SHP77 (cell line): ENCODE measurements at places on chromosomes 4 and X.

DNA sequence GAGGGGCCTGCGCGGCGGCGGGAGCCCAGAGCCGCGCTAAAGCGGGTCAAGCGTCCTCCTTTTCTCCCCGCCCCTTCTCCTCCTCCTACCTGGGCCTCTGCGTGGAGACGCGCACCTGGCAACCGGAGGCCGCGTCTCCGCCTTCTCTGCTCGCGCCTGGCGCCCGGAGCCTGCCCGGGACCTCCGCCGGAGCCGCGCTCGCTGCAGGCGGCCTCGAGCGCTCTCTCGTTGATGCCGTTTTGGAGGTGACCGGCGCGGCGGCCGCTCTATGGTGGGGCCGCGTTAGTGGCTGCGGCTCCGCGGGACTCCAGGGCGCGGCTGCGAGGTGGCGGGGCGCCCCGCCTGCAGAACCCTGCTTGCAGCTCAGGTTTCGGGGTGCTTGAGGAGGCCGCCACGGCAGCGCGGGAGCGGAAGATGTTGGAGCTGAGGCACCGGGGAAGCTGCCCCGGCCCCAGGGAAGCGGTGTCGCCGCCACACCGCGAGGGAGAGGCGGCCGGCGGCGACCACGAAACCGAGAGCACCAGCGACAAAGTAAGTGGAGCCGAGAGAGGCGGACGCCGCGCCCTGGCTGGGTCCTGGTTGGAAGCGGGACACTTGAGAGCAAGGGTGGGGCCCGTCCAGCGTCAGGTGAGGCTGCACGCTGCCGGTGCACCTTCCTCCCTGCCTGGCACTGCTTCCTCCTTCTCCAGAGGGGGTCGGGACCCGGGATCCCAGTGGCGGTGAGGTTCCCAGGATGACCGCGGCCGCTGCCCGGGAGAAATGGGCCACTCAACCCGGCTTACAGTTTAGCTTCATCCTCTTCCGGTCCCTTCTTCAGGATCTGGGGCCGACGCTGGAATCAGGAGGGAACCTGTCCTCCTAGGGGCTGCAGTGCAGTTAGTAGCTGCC is at the start of gene CDS1:
Gene CDS1, plus strand, starts transcription at position 140 of the 888 bp plus-strand sequence. Its CDS starts 275 bp downstream, at position 415.
- DNase-seq, result peak; percentile 73

DNA sequence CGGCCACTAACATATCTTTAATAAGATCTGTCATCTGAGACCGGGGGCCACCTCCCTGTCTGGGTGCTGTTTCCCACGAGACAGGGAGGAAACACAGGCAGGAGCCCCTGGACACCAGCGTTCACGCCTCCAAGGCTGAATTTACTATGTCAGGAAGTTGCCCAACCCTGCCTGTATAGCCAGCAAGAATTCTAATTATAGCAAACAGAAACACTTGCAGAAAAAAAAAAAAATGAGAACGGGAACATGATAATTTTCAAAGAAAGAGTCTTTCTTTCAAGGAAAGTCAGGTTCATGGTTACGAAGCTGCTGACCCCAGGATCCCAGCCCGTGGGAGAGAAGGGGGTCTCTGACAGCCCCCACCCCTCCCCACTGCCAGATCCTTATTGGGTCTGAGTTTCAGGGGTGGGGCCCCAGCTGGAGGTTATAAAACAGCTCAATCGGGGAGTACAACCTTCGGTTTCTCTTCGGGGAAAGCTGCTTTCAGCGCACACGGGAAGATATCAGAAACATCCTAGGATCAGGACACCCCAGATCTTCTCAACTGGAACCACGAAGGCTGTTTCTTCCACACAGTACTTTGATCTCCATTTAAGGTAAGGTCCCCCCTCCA is at the start of gene IL3RA:
Gene IL3RA, plus strand, starts transcription at position 455 of the 613 bp plus-strand sequence. CDS start 4,981 bp downstream, outside the sequence.
- DNase-seq, result no peak

GRCh38 chr4:127623797-127624083 is 9.0 kb upstream of the INTU start:
- DNase-seq, result no peak

DNA sequence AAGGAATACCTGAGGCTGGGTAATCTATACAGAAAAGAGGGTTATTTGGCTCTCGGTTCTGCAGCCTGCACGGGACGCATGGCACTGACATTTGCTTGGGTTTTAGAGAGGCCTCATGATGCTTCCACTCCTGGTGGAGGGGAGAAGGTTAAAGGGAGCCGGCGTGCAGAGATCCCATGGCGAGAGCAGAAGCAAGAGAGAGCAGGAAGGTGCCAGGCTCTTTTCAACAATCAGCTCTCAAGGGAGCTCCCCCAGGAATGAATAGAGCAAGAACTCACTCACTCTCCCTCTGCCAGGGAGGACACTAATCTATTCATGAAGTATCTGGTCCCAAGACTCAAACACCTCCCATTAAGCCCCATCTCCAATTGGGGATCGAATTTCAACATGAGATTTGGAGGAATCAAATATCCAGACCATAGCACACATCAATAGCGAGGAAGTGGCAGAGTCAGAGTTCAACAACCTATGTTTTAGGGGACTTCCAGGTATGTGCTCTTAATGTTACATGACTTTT is 109.8 kb downstream of the SORBS2 start:
- no peak for DNase-seq

- no peak for DNase-seq
Observed at GRCh38 chr4:71294301-71294700, 44.5 kb upstream of the SLC4A4 start.

- no peak for DNase-seq
Observed at GRCh38 chr4:42281324-42282020, 115.8 kb upstream of the SHISA3 start.

GRCh38 chr4:56480691-56481090 is 13.3 kb downstream of the SRP72 start:
- DNase-seq, result no peak

DNA sequence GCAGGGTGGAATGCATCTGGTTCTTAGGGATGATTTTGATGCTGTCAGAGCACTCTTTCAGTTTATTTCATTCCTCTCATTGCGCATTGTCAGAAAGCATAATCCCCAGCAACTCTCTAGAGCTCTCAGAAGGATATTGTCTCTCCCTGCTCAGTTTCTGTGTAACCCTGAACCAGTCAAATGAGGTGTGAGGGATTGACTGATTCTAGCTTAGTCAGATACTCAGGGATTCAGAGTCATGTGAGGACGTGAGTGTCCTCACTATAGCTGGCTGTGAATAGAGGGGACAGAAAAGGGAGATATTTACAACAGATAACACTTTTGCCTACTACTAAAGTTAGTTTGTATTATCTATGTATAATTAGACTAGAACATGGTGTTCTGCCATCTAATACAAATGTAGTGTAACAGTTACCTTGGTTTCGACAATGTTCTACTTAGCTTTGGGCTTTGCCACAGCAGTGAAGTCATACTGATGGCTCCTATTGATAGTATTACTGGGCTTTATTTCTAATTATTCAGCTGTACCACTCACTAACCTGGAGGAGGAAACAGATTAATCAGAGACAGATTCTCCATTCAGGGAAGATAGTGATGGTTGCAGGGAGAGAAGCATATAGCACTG is 19.5 kb downstream of the AP1AR start:
- DNase-seq, result no peak

DNA sequence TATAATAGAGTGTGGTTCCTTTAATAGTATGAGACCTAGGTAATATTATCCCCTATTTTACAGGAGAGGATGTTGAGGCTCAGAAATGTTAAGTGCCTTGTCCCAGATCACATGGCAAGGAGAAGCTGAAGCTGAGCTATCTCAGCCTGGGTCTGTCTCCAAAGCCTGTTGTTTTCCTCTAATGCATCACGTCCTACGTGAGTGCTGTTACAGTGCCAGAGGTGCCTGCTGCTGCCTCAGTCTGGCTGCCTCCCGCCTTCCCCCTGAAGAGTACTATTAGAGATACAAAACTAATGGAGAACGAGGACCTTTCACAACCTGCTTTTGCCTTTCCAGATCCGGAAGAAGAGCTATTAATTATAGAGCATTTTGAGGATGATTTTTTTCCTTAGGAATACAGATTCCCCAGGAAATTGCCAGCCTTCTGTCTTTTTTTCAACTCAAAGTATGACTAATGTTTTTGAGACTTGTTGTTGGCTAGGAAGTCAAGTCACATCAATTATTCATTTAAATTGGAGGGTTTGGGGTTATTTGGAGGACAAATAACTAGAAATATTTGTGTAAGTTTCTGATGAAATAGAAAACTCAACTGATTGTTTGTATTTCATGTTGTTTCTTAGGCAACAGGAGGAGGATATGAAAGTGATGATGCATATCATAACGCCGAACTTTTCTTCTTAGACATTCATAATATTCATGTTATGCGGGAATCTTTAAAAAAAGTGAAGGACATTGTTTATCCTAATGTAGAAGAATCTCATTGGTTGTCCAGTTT is 43.9 kb upstream of the MTMR1 start:
- DNase-seq, result no peak

- DNase-seq, result no peak
Observed at GRCh38 chr4:108560616-108561015, 59.8 kb upstream of the RPL34 start.

GRCh38 chrX:47723689-47724088 is 64.7 kb upstream of the UXT start:
- no peak for DNase-seq

DNA sequence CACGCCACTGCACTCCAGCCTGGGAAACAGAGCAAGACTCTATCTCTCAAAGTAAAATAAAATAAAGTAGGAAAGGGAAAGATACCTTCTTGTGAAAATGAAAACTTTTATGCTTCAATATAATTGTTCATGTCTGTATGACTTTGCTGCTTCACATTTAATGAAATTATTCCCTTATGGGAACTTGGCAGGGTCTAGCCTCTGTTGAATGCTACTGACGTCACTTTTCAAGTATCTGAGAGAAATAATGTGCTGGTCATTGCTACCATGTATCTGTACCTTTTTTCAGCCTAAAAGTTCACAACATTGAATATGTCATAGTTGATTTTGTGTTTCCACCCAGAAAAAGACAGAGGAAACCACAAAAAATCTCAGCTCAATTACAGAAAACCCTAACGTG is 65.2 kb downstream of the PRDM5 start:
- DNase-seq, result no peak

GRCh38 chr4:64495946-64496345 is 86.7 kb upstream of the TECRL start:
- no peak for DNase-seq

DNA sequence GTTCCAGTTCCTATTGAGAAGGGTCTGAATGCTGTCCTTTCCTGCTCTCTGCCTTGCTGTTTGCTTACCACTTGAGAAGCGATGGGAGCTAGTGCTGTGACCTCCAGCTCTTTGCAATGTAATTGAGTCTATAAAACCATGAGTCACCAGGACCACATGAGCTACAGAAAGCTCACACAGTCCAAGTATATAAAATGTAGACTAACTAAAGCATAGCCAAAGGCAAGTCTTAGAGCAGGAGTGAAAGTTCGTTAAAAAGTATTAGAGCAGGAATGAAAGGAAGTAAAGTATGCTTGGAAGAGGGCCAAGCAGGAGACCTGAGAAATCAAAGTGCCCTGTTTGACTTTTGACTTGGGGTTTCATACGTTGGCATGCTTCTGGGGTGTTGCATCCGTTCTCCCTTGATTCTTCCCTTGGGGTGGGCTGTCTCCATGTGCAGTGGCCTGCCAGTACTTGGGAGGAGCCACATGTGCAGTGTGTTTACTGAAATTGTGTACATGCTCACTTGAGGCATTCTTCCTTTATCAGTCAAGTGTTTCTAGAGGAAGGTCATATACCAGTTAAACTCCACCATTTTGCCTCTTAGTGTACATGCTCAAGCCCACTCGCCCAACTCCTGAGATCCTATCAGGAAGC is 71.3 kb upstream of the KIT start:
- DNase-seq, result peak; percentile 75
